ENCODE measurements at places on chromosomes 7 and 10.
A peak's percentile ranks its signal among the peaks of the same experiment; 100 is the strongest.

- no peak for DNase-seq
These were observed 19.8 kb downstream of the ZNF107 start for GRCh38 chr7:64685741-64686140.

- no peak for DNase-seq
These were observed 79.1 kb downstream of the RAMP3 start for GRCh38 chr7:45236666-45237065.

DNA sequence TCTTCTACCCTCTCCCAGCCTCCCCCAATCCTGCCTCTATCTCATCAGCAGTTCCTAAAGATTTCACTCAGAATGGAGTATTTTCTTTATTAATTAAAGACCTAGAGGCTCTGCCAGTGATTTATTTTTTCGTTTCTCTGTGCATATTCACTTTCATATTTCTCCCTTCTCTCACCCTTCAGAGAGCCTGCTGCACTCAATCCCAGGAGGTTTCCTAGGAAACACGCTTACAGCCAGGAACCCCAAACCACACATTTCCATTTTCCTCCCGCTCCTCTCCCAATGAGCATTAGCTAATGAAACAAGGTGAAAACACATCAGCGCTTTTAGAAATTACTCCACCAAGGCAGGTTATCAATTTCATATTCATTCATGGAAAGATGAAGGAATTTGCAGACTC, 180.2 kb downstream of the FRMD4A start:
- no peak for DNase-seq

- no peak for DNase-seq
These were observed 671.1 kb upstream of the CELF2 start for GRCh38 chr10:10346390-10347150.

DNA sequence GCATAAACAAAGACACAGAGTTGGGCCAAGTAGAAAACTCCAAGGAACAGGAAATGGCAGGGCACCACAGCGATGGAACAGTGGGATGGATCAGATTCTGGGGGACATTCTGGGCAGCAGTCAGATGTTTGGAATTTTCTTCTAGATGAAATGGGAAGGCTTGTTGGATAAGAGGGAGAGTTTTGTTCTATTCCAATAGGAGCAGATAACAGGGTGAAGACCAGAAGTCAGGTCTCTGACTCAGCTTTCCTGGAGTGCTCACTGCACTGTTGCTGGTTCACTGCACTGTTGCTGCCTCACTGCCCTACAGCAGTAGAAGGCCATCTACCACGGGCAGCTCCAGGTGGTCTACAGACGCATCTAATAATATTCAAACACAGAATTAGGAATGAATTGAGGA, 135.6 kb downstream of the ATE1 start:
- no peak for DNase-seq

- no peak for DNase-seq
These were observed 118.1 kb downstream of the PTPRN2 start for GRCh38 chr7:158469396-158470051.

- no peak for DNase-seq
These were observed 38.6 kb downstream of the VCL start for GRCh38 chr10:74036474-74036873.

- no peak for DNase-seq
These were observed 127.1 kb downstream of the NXPH1 start for GRCh38 chr7:8560501-8560900.

GRCh38 chr10:119139464-119140067, 25.9 kb downstream of the SFXN4 start:
- peak; percentile 57 for DNase-seq

DNA sequence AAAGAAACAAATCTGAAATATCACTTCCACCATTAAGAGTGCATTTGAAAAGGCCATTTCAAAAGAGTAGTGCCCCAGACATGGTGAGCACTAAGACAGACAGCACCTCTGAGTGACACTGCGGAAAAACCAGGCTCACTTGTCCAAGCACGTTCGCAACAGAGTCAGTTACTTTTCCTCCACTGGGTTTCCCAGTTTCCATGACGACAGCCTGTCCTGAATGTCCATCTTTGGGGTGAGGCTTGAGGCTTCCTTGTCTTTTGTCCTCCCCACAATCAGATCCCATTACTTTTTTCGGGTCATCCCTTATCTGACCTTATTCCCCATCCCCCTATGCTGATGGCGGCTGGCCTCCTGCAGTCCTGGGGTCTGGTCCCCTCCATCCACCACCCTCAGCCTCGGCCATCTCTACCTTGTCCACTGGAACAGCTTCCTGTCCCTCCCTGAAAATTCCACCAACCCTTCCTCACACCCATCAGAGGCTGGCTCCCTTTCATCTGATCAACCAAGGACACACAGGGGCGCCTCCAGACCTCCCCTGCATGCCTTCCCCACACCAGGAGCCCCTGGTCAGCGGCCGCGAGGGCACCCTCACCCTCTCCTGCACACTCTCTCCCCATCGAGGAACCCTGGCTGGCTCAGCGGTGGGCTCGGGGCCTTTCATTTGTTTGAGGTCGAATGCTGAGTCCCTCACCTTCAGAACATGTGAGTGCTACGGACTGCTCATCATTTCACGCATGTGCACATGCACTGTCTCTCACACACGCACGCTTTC, 363.6 kb downstream of the DNAJB6 start:
- DNase-seq = no peak

- no peak for DNase-seq
These were observed 616.4 kb upstream of the GHITM start for GRCh38 chr10:83522881-83523386.

DNA sequence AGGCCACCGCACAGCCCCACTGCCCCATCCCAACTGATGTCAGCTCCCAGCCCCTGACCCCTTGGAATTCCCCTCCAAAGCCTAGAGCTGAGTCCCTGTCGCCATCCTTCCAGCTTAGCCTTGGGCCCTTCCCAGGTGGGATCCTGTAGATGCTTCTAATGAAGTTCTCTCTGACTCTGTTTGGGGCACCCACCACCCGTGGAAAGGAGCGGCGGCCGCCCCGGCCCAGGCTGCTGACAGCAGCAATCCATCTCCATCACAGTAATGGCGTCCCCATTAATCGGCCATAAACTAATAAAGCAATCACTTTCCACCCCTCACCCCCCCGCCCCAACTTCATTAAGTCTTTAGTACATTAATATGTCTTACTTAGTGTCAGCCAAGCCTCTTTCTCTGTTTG, 25.6 kb downstream of the KAZALD1 start:
- no peak for DNase-seq

GRCh38 chr7:137331378-137331777, 12.2 kb downstream of the PTN start:
- no peak for DNase-seq

- DNase-seq = no peak
These were observed 136.7 kb downstream of the NEURL1 start for GRCh38 chr10:103630156-103630555.

GRCh38 chr7:140678816-140679130, 6.0 kb downstream of the ADCK2 start:
- no peak for DNase-seq

- DNase-seq = no peak
These were observed 768.5 kb downstream of the NXPH1 start for GRCh38 chr7:9201928-9202327.

GRCh38 chr7:151320263-151320845, 21.3 kb upstream of the NUB1 start:
- no peak for DNase-seq

- DNase-seq = no peak
These were observed 31.3 kb downstream of the GNAT3 start for GRCh38 chr7:80480566-80480965.

GRCh38 chr10:79595510-79595909, 15.2 kb upstream of the SFTPA1 start:
- no peak for DNase-seq

GRCh38 chr10:23046027-23046426, 49.4 kb upstream of the MSRB2 start:
- no peak for DNase-seq

GRCh38 chr10:88991899-88992320, 1.3 kb downstream of the FAS start:
- no peak for DNase-seq

GRCh38 chr10:76051007-76051936, 619.8 kb downstream of the LRMDA start:
- DNase-seq = no peak

DNA sequence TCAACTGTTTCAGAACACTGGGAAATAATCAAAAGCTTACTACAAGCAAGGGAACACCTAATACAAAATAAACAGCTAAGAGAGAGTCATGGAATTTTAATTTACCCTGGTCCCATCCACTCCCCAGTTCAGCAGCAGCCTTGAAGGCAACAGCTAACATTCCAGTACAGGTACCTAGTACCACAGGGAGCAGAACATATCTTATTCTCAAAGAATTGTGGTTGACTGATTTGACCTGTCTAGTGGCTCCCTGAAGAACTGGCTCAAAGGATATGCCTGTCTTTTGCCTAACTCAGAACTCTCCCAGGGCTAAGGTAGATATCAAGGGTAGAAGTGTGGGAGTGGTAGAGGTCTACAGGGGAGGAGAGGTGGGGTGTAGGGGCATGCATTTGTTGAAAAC, 32.3 kb downstream of the SMURF1 start:
- DNase-seq = no peak
